ENCODE measurements at places on chromosomes 5 and 9. TPM values are rescaled to one million over a fixed set of nuclear protein-coding genes. Genes with fewer than 3 reads are reported as not detected.

Gene C5orf46
- polyA plus RNA-seq: not detected

Gene MYMK
- not detected for polyA plus RNA-seq

Gene CACFD1
- polyA plus RNA-seq: 14.7 TPM

Gene SPOUT1
- polyA plus RNA-seq: 60.4 TPM

Gene GALNT12
- not detected for polyA plus RNA-seq

Gene HTR1A
- polyA plus RNA-seq: not detected

Gene SLCO4C1
- polyA plus RNA-seq: 0.35 TPM

Gene SPTAN1
- polyA plus RNA-seq: 42.5 TPM

Gene FSD1L
- polyA plus RNA-seq: 5.9 TPM

Gene SH2D3C
- polyA plus RNA-seq: 36.9 TPM

Gene TMEM215
- polyA plus RNA-seq: not detected

Gene IFNA2
- not detected for polyA plus RNA-seq

Gene SV2C
- not detected for polyA plus RNA-seq

Gene ARID3C
- not detected for polyA plus RNA-seq

Gene NMUR2
- polyA plus RNA-seq: not detected

Gene SLC4A9
- not detected for polyA plus RNA-seq

Gene CDC25C
- polyA plus RNA-seq: not detected

Gene MYOT
- not detected for polyA plus RNA-seq

Gene PAEP
- polyA plus RNA-seq: not detected

Gene HMCN2
- polyA plus RNA-seq: not detected

Gene SPAG8
- polyA plus RNA-seq: 1.7 TPM

Gene SEC24A
- polyA plus RNA-seq: 5.1 TPM

Gene ZNF883
- polyA plus RNA-seq: 0.60 TPM

Gene SPATA31C1
- not detected for polyA plus RNA-seq

Gene CDH18
- not detected for polyA plus RNA-seq

Gene TCF7
- polyA plus RNA-seq: 3.0 TPM

Gene BARHL1
- polyA plus RNA-seq: not detected

Gene HMMR
- 0.38 TPM for polyA plus RNA-seq

Gene CNTFR
- not detected for polyA plus RNA-seq

Gene NEURL1B
- polyA plus RNA-seq: not detected

Gene SLC30A5
- polyA plus RNA-seq: 22.7 TPM

Gene ORM2
- not detected for polyA plus RNA-seq

Gene JADE2
- 25.9 TPM for polyA plus RNA-seq

Gene NME5
- polyA plus RNA-seq: not detected

Gene PTPRD
- polyA plus RNA-seq: not detected

Gene CDH6
- not detected for polyA plus RNA-seq

Gene SOHLH1
- not detected for polyA plus RNA-seq

Gene CDX1
- not detected for polyA plus RNA-seq

Gene NOL6
- 11.3 TPM for polyA plus RNA-seq

Gene CHMP5
- polyA plus RNA-seq: 59.0 TPM
